Skeletal muscle cell (primary cell): ENCODE measurements at places on chromosomes 3 and 15.

- no peak for DNase-seq
Observed at GRCh38 chr3:45516829-45517228, 77.7 kb upstream of the LIMD1 start.

DNA sequence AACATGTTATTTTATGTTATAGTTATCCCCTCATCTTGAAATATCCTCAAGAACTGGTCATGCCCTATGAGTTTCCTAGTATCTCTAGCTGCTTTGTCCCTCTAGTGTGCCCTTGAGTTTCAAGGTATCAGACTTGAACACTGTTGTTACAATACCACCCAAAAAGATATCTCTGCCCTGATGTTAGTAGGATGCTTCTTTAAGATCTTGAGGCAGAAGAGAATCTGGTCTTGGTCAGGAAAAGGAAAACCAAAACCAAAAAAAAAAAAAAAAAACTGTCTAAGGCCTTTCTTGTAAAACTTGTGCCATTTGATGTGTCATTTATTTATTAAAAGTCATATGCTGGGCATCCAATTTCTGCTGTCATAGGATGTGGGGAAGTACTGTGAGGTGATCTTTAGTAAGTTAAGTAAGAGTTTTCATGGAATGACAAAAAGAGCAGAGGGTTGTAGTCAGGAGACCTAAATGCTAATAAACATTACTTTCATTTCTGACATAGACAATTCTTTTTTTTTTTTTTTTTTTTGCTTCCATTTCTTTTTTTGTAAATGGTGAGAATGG, 229.7 kb downstream of the NECTIN3 start:
- no peak for DNase-seq

DNA sequence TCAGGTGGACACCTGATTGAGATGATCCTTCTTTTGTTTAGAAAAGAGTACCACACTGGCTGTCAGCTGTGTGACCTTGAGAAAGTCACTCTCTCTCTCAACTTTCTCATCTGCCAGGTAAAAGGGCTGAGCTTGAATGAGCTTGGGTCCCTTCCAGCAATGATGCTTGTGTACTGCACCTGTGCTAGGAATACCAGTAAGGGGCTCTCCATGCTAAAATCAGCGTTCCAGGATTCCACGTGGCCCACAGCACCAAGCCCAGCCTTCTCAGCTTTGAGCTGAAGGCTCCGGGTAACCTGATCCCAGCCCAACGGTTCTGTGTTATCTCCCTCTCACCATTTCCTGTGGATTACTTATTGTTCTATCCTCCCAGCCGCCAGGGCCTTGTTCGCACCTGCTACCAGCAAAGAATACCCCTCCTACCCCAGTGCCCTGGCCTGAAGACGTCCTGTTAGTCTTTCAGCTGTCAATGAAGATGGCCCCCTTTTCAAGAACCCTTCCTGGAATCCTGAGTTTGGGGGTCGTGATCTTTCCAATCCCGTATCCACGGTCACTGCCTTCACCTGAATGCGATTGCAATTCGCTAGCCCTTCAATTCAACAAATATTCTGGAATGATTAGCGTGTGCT, 54.2 kb upstream of the CGNL1 start:
- DNase-seq = no peak

DNA sequence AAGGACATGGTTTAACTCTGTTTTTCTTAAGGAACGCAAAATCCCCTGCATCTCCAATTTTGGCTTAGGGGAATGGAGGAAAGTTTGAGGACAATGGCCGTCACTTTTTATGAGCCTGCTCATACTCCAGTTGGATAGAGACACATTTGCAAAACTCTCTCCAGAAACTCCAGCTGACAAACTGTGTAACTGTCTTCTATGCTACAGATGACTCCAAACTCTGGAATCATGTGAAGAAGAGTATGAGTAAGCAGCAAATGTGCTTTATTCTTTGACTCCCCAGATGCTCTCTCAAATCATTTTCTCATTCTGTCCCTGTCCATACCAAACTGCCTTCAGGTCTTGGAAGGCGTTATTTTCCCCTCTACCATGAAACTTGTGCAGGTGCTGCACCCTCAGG, 226.5 kb upstream of the GPR149 start:
- no peak for DNase-seq

DNA sequence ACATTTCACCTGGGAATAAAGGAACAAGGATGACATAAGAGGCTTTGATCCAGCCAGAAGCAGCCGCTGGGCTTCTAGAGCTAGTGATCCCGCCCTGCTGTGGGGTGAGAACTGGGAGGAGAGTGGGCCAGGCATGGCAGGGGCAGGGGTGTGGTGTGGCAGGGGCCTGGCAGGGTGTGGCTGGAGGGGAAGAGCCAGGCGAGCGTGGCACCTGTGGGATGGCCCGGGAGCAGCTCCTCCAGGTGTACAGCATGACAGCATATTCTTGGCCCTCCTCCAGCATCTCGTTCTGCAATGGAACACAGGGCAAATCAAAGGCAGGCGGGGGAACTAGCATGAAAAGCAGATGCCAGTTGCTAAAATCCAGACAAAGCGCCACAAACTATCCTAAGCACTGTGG, 35.5 kb downstream of the CYFIP1 start:
- DNase-seq = no peak

DNA sequence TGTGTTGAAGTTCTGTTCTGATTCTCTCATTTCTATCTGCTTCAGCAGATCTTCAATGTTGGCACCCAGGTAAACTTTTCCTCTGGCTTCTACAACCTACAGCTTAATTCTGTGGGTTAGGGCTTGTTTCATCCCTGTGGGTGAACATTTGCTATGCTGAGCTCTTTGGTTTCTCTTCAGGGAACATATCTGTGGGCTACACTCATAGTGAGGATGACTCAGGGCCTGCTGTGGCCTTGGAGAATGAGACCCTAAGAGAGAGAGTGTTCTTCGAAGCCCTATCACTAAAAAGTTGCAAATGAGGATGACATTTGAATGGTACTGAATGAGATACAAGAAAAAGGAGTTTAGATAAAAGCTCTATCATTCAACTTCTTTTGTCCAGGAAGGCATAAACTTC, 346.2 kb upstream of the CBLB start:
- DNase-seq = peak; percentile 52

DNA sequence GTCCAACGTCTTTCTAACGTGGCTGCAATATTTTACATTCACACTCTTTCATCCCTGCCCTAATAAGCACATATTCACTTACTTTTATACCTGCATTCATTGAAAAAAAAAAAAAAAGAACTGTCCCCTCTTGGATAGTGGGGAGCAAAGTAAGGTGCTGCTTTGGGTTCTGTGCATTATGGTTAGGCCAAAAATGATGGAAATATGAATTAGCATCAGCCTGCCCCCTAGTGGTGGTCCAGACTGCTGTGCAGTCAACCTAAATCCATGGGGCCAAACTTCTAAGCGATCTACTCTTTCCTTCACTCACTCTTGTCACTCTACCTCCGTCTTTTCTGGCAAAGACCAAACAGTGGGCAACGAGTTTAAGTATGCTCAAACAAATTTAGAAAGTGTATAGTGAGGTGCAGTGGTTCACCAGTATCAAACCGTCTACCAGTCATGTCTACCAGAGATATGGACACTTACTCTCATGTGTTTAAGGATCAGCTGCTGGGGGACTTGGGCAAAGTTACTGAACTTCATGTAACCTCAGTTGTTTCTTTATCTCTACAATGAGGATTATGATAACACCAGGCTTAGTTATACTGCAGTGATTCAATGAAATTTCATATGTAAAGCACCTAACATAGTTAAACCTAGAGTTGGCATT, 61.5 kb upstream of the GRM7 start:
- DNase-seq = no peak

DNA sequence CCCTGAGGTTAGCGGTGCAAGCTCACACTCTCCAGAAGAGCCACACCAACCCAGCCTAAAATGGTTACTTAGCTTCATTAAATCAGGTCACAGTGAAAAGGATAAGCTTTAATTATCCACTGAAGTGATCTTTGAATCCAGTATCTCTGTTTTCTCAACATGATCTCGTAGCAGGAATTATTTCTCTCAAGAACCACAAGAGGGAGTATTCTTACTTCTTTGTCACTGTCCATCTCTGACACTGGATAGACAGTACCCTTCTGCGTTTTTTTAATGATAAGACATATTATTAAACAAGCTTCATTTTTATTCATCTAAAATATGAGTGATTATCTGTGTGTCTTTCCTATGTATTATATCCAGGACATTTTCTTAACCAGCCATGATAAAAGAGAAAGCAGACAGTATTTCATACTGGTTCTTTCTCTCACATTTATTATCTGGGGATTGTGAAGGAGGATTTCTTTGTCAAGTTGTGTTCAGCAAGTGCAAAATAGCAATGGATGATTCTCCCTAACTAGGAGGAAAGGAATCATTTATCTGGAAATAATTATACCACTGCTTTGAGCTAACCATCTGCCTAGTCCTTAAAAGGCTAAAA, 105.4 kb upstream of the CCDC54 start:
- peak; percentile 26 for DNase-seq

DNA sequence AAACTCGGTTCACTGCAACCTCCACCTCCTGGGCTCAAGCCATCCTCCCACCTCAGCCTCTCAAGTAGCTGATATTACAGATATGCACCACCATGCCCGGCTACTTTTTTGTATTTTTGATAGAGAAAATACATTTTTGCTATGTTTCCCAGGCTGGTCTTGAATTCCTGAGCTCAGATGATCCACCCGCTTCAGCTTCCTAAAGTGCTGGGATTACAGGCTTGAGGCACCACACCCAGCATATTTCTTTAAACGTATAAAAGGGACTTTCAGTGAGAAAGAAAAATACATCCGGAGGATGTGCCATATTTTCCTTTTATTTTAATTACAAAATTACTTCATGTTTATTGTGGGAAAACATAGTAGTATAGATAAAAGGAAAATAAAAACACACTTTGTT, 55.2 kb downstream of the RPL39L start:
- no peak for DNase-seq

GRCh38 chr15:45802140-45802539, 167.3 kb downstream of the SQOR start:
- DNase-seq = no peak

GRCh38 chr15:70101459-70102113, 3.9 kb upstream of the TLE3 start:
- DNase-seq = peak; percentile 94

- no peak for DNase-seq
Observed at GRCh38 chr15:40337597-40337996, 3.1 kb downstream of the CCDC9B start.

GRCh38 chr3:169218314-169218983, 445.1 kb downstream of the MECOM start:
- DNase-seq = no peak

GRCh38 chr3:197068077-197068476, 38.5 kb upstream of the MELTF start:
- no peak for DNase-seq

DNA sequence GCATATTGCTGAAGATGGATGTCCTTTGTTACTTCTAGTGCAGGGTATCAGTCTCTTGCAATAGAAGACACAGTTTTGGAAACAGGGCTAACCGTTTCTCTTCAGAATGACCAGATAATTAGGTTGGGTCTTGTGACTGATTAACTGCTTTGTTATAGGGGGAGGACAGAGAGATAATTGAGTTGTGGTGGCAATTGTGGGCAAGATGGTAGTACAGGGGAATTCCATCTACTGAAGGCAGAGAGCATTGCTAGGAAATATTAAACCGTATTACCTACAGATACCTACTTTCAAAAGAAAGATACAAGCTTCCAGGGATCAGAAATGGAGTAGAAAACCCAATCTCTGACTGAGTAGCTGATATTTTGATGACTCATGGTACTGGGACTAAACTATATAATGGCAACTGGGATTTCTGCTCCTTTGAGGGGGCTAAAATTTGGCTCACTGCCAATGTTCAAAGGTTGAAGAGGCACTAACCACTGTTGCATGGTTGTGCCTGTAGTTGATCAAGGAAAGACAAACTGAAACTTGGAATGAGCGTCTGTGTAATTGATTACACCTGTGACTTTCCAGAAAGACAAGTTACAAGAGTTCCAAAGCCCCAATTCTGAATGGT, 4.2 kb downstream of the PRR23B start:
- DNase-seq = no peak

- DNase-seq = no peak
Observed at GRCh38 chr3:33218446-33219174, at the start of gene SUSD5. TSS of gene SUSD5 (minus strand) at chr3:33218810. CDS start at chr3:33218797, 13 bp downstream.

DNA sequence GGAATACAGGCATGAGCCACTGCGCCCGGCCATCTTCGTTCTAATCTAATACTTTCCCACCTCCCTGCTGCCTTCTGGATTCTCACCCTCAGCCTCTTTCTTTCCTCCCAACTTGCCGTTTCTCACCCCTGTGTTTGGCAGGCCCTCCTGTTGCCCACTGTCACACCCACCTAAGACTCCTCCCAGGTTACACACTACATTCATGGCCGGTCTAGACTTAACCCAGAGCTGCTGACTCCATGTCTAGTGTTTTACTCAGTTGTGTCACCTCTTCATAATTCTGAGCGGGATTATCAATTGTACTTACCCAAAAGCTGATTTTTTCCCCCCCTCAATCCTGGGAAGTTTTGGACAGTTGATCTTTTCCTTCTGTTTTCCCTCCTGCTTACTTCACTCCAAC, 223.8 kb downstream of the FEZF2 start:
- DNase-seq = no peak

DNA sequence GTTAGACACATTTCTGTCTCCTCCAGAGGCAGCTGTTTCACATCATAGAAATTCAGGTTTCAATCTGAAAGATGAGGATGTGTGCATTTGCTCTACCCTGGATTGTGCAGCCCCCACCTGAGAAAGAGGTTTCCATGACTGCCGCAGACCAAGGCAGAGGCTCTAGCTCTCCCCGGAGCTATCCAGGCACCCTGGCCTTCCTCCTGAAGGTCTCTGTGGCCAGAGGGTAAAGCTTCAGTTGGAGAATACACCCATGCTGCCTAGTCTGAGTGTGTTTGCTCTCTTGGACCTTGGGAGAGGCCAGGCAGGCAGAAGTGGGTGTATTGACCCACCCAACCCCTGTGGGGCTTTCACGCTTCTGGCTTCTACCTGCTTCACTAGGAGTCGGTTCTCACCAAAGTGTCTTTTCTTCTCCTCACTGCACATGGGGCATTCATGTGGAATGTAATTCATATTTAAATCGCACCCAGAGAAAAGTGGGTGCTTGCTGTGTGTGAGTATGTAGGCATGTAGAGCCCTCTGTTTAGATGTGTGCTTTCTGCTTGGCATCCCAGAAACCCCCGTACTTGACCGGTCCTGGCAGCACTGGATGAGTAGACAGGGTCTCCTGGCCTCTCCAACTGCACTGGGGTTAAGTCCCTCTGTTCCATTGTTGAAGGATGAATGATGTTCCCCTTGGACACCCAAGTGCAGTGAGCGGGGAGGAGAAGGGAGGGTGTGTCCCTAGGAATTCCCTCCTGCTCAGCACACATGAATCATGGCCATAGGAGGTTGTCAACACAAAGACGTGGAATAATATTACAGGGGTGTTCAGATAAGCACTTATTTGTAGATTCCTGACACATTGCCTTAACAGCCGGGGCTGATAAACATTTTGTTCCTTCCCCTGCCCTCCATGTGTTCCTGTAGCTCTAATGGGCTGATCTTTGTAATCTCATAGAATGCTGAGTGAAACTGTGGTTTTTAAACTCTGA, 20.3 kb upstream of the RAB6B start:
- no peak for DNase-seq
